ENCODE measurements at places on chromosomes 3 and 15.

- peak; percentile 92 for DNase-seq
Observed at GRCh38 chr3:132135628-132136333, 101.0 kb upstream of the CPNE4 start.

DNA sequence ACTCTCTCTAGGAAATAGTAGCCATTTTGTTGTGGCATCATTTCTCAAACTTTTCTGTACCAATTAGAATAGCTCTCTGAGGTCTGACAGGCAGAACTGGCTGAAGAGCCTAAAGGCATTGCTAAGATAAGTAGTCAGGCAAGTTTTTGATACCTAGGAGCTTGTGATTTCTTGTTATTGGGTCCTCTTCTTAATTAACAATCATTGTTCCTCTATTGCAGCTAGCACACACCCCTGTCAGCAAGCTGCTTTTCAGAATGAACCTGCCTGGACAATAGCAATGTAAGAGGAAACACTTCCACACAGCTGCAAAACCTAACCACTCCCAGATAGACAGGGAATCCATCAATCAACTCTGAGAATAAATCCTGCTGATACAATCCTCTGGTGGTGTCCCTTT lies 403.9 kb upstream of the TBL1XR1 start:
- no peak for DNase-seq

DNA sequence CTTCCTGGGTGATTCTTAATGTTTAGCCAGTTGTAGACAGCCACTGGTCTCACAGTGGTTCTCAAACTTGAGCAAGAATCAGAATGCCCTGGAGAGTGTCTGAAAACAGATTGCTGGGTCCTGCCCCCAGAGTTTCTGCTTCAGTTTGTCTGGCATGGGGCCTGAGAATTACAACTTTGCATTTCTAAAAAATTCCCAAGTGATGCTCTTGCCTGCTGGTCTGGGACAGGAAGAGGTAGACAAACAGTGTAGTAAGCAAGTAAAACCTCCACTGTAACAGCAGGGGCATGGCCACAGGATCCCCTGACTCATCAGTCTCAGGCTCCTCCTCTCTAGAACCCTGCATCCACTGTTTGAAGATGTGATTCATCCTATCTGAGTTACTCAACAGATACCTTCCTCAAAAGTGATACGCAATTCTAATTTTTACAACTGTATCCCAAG lies 36.5 kb downstream of the DZIP1L start:
- peak; percentile 95 for DNase-seq

DNA sequence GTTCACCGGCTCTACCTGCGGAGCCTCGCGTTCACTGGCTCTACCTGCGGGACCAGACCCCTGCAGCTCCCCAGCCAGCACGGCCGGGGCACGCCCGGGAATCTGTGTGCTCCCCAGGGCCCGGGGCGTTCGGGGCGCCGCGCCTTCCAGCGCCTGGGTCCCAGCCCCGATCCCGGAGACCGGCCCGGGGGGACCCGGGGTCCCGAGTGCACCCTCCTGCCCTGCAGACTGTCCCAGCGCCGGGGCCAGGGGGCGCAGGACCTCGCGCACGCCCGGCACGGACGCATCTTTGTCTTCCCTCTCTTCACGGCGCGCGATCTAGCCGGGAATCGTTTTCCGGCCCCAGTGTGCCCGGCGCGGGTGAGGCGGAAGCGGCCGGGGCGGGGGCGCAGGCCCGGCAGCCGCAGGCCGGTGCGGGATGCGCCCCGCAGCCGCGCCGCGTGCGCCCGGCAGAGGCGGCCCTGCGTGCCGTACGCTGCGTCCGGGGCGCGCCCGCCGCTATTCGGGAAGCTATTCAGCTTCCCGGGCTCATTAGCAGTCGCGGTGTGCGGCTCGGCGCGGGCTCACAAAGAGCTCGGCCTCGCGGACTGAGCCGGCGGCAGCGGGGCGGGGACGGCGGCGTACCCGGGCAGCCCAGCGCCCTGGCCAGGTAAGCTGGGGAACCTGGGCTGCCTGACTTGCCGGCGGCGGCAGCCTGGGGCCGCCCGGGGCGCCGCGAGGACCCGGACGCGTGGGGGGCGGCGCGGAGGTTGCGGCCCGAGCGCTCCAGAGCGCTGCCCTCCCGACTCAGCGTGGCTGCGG lies at the start of gene APBA2:
Gene APBA2 (plus strand): TSS at position 345 of the 801 bp plus-strand sequence. CDS start 167,911 bp downstream, outside the sequence.
- DNase-seq: peak; percentile 92

- DNase-seq: no peak
Observed at GRCh38 chr3:171895291-171895690, 52.1 kb downstream of the TMEM212 start.

Data from osteoblast (primary cell).